ENCODE measurements at places on chromosomes 6 and 20. TPM values are rescaled to one million over a fixed set of nuclear protein-coding genes. Genes with fewer than 3 reads are reported as not detected.

EEF1A2 gene
- total RNA-seq = 1.7 TPM

C2 gene
- total RNA-seq = 27.2 TPM

CLPSL2 gene
- not detected for total RNA-seq

THBS2 gene
- total RNA-seq = 269 TPM

TREML2 gene
- total RNA-seq = not detected

MARCKS gene
- 81.7 TPM for total RNA-seq

VSTM2L gene
- total RNA-seq = 1.5 TPM

TRIM15 gene
- total RNA-seq = not detected

PRND gene
- not detected for total RNA-seq

TAF4 gene
- 2.8 TPM for total RNA-seq

ITPR3 gene
- 43.4 TPM for total RNA-seq

VIP gene
- not detected for total RNA-seq

EBF4 gene
- total RNA-seq = 0.99 TPM

GLP1R gene
- not detected for total RNA-seq

RBL1 gene
- 9.1 TPM for total RNA-seq

PCSK2 gene
- not detected for total RNA-seq

KDM1B gene
- 19.5 TPM for total RNA-seq

RNF217 gene
- 13.2 TPM for total RNA-seq

TPBG gene
- 24.9 TPM for total RNA-seq

Measured in fibroblast of lung (primary cell).